ENCODE measurements at places on chromosomes 11 and 22.

GRCh38 chr22:27473533-27473932 lies 328.0 kb downstream of the MN1 start:
- no peak for DNase-seq

DNA sequence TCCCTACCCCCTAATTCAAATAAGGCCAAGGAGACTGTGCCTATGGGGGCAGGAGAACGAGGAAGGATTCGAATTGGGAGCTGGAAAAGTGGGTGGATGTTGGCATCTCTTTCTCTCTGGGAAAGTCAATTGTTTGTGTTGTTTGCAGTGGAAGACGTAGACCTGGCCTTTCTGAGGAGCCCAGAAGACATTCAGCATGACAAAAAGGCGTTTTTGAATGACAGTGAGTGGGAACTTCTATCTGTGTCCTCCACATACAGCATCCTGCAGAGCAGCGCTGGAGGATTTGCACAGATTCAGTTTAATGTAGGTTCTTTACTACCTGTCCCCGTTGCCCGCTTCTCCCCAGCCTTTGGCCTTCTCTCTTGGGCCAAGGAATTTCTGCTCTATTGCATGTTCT lies 28.2 kb downstream of the HTR3B start:
- no peak for DNase-seq

- DNase-seq: no peak
Observed at GRCh38 chr22:28874811-28875320, 8.5 kb upstream of the ZNRF3 start.

DNA sequence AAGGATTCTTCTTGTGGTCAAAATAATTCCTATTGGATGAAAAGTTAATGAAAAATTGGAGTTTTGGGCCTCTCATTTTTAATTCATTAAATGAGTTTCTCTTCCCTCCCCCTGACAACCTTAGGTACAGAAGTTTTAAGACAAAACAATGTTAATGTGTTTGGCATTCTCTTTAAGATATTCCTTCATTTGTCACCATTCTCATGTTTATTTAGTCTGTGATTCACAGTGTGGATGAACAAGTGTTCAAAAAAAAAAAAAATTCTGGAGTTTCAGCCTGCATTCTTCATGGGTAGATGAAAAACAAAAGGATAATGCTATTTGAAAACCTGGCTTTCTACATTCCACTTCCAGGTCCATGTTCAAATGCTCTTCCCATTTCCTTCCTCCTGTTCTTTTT lies 172.6 kb upstream of the LUZP2 start:
- DNase-seq: no peak

- DNase-seq: no peak
Observed at GRCh38 chr11:131993246-131993645, 622.8 kb downstream of the NTM start.

GRCh38 chr11:2791139-2791520 lies 91.3 kb upstream of the KCNQ1OT1 start:
- no peak for DNase-seq

DNA sequence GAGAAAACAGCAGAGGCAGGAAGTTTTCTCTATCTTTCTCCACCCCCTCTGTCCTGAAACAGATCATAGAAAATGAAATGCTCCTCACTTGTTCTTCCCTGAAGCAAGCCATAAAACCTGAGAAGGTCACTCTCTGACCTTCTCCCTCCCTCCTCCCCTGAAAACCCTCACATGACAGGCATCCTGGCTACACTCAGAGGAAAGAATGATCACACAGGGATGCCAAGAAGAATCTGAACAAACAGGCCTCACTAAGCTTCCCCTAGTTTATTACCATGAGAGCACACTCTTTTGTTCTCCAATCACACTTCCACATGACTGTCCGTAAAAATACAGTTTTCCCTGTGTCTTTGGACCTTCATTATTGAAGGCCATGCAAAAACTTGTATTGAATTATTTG lies 300.1 kb downstream of the BUD13 start:
- no peak for DNase-seq

GRCh38 chr11:26761361-26761809 lies 39.5 kb upstream of the SLC5A12 start:
- DNase-seq: no peak

GRCh38 chr11:76701294-76702040 lies 30.9 kb upstream of the LRRC32 start:
- no peak for DNase-seq

GRCh38 chr11:33633251-33634003 lies 67.2 kb downstream of the C11orf91 start:
- no peak for DNase-seq

DNA sequence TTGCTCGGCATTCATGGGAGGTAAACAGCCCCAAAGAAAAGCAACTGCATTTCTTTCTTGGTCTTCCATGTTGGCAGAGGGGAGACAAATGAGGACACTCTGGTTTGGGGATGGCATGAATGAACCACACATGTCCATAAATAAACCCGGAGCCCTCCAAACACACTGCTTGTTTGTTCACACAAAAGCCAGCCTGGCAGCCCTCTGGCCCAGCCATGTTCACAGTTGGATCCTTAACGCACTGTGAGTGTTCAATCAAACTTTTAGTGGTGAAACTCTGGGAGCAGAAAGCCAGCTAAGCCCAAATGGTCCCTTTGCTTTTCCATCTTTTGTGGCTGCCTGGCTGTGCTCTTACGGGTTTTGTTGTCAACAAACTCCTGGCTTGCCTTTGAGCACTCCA lies 336.8 kb downstream of the CADM1 start:
- DNase-seq: no peak

DNA sequence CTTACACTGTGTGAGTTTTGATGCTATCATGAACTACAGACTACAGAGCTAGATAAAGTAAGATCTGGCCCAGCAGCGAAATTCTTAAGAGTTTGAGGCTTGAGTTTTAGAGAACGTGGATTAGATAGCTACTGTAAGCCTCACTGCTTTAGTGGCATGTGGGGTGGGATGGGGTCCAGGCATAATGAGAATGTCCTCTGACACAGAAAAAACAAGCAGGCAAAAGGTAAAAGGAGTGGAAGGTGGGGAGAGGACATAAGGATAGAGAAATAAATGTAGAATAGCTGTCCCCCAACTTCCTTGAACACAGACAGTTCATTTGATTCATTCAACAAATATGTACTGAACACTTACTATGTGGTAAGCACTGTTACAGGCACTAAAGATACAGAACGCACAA lies 324.5 kb upstream of the PITPNB start:
- no peak for DNase-seq

DNA sequence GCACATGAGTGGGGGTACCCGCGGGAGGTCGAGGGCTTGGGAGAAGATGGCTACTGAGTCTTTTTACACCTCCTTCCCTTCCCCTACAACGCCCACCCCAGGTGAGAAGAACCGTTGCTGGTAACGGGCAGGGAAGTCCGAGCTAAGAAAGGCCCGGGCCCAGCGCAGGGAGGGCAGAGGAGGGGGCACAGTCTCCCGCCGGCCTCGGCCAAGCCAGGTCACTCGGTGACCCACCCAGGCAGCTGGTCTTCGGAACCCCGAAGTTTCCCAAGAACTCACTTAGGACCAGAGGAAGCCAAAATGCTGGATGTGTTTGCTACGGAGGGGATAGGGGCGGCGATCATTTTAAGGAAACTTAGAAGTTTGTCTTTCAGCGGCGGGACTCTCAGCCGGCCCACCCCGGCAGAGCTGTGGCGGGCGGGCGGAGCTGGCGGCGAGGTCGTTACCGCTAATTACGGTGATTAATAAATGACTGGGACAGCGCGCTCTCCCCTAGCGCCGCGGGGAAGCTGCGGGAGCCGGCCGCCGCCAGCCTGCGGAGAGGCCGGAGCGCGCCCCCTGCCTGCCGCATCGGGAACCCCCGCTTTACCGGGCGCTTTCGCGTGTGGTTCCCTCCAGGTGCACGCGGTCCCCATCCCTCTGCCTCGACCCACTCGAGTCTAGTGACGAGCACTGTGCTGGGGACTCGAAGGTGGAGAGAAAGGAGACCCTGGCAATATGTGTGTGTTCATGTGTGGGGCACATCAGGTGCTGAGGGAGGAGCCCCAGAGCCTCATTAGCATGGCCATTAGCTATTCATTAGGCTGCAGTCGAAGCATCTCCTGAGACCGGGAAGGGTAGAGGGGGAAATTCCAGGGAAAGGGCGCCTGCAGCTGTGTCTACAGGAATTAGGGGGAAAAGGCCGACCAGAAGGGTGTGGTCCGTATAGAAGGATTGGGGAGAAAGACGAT lies 945 bp downstream of the ROBO3 start:
- no peak for DNase-seq

DNA sequence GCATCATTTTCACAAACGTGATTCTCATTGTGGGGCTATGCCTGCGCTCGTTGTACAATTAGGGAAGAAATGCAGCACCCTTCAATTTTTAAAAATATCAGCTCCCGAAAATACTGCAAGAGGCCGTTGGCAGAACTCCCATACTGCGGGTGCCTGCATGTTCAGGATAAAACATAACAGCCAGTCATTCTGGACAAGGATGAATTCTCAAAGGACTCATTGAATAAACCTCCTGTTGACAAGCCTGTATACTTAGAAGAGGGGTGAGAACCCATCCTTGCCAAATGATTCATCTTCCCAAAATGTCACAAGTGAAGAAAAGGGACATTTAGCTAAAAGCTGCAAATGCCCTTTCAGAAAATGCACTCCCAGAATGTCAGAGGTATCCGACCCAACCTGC lies 141.9 kb downstream of the CSNK2A3 start:
- no peak for DNase-seq

DNA sequence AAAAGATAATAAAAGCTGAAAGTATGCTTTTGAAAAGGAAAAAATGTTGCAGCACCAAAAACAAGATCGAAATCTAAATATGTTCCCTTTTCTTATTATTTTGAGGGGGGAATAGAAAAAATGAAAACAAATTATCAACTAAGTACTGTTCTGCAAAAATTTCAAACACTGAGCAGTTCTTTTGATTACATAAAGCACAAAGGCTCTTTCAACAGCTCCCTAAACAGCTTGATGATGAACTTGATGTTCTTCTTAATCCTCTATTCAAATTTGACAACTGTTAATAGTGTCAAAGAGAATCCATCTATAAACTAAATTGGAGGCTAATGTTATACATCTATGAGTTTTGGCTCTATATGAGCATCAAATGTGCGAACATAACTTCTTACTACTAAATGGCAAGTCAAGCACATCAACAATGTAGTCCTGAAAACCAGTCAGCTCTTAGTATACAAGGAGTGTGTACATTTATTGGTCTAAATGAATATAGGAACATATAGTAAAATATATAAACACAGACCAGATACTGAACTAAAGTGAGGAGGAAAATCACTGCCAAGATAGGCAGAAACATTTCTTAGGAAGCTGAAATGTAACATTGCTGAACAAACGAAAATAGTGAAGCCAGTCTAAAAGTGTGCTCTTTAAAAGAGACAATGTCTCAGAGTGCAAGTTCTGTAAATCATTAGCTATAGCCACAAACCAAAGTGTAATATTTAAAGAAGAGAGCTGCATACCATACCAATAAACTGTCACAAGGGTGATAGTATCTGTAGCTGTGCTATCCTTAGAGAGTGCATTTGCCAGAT lies 94.3 kb downstream of the SOX6 start:
- no peak for DNase-seq

GRCh38 chr22:48522271-48522670 lies 1305.4 kb downstream of the BRD1 start:
- DNase-seq: no peak

GRCh38 chr11:95796501-95796900 lies 6.2 kb downstream of the CEP57 start:
- DNase-seq: no peak

- DNase-seq: no peak
Observed at GRCh38 chr11:95512177-95512576, 277.4 kb downstream of the FAM76B start.

DNA sequence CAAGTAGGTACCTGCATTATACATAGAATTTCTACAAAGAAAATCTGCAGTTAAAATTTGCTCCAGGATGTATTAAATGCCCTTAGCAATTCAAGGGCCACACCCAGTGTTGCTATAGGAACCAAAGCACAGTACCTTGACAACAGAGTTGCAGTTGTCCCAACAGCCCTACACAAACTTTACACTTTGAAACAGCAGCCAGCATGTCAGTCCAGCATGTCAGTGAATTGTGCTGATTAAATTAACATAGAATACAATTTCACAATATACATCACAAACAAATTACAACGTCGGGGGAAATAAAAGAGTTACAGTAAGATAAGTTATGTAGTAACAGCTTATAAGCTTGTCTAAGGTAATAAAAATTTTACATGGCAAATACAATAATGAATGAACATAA lies 389.2 kb downstream of the SOX6 start:
- no peak for DNase-seq

DNA sequence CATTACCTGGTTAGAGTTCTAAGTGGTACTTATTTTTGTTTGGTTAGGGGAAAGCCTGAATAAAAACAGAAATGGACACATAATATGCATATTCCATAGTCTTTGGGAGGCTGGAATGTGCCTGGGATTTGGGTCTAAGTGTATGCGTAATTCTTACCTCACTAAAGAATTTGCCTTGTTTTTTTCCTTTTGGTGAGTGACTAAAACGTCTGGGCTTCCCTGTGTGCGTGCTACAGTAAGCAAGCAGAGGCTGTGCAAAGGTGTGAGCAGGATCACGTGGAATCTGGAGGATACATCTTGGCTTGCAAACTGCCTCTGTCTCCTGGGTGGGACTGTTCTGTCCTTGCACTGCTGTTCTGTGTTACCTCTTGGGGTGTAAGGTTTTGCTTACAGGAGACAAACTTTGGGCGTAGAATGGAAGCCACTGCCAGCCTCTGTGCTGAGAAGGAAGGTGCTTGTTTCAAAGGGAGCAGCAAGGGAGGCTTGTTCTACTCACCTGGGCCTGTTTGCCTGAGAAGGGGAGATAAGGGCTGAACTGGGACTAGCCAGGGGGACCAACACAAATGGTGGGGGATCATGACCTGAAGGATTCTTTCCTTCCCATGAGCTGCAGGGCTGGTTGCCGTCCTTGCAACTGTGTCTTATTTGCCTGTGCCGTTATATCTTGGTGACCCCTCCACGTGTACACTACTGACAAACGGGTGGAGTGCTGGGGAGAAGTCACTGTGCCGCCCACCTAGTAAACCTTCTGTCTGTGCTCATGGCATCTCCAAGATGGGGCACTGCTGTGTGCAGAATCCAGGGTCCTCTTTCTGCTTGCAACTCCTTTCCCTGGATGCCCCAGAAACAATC lies 4.5 kb downstream of the NEAT1 start:
- peak; percentile 32 for DNase-seq

- no peak for DNase-seq
Observed at GRCh38 chr22:48749555-48750227, 1078.0 kb downstream of the BRD1 start.

- DNase-seq: no peak
Observed at GRCh38 chr11:122690384-122690783, 34.9 kb downstream of the UBASH3B start.

- no peak for DNase-seq
Observed at GRCh38 chr11:59197991-59198390, 14.7 kb downstream of the MPEG1 start.

DNA sequence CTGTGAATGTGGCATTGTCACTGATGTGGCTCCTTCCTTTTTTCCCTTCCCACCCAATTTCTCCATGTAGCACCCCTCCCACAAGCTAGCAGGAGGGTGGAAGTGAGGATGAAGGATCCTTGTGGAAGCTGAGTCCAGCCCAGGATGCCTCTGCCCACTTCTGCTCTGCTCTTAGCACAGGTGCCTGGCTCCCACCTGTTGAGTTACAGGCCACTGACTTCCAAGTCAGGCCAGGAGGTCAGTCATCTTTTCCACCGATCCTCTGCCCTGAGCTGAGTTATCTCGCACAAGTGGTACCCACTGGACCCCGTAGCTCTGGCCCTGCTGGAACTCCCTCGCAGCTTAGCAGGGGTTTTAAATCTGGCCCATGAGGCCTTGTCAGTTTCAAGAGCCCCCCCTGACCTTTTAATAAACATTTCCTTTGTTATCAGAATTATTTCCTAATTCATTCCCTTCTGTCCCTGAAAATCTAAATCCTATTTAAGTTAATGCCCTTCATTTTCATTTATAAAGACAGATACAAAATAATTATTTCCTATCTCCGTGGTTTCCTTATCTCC lies 125.3 kb upstream of the CADM1 start:
- no peak for DNase-seq
